ENCODE measurements at places on chromosomes 1 and 21.

GRCh38 chr1:6239213-6239752 lies 3.5 kb upstream of the ICMT start:
- no peak for DNase-seq

- DNase-seq = no peak
Observed at GRCh38 chr1:161068306-161069234, 1.1 kb downstream of the ARHGAP30 start.

DNA sequence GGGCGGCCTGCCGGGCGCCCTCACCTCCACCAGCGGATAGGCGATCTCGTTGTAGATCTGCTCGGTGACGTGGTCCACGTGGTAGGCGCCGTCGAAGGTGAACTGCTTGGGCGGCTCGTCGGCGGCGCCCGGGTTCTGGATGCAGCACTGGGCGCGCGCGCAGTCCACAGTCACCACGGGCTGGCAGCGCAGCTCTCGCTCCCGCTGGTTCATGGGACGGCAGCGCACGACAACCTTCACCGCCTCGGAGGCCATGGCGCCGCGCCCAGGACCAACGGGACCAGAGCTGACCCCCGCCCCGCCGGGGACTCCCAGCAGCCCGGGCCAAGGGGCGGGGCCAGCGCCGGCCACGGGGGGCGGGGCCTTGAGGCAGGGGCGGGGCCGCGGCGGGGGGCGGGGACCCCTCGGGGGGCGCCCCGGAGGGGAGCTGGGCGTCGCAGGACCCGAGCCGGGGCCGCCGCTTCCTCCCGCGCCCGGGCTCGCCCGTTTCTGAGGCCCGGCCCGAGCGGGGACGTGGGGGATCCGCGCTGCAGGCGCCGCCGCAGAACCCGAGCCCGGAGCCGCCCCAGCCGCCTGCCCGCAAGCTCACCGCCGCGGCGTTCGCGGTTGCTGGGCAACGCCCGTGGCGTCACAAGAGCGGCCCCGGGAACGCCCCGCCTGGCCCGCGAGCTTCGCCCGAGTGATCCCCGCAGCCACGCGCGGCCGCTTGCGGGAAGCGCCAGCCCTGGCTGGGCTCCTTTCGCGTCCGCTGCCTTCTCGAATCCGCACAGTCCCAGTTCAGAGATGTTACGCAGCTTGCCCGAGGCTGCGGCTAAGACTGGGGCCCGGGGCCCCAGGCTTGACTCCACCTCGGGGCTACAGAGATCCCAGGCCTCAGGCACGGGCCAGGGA lies at the start of gene KIF17:
Gene KIF17, minus strand, starts transcription at position 556 of the 891 bp plus-strand sequence. Its CDS starts 301 bp downstream, at position 255.
- DNase-seq = peak; percentile 20

GRCh38 chr1:19032701-19033514 lies 76.4 kb upstream of the IFFO2 start:
- no peak for DNase-seq

DNA sequence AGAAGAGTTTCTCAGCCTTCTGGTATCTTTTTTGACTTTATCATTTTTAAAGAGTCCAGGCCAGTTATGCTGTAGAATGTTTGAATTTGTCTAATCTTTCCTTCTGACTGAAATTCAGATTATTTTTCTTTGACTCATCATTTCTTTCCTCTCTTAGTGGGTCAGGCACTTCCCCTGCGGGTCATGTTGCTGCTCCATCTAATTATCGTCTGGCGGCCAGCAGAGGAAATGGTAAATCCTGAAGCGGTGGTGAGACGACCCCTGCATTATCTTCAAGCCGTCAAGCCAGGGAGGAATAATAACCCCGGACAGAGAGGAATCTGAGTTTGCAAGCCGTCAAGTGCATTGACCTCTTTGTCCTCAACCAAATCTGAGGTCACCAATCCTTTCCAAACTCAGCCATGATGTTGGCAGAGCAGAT lies 102.1 kb downstream of the ADSS2 start:
- DNase-seq = no peak

- DNase-seq = no peak
Observed at GRCh38 chr1:85473390-85473789, 8.4 kb upstream of the DDAH1 start.

- no peak for DNase-seq
Observed at GRCh38 chr1:59305188-59305587, 8.3 kb downstream of the FGGY start.

- no peak for DNase-seq
Observed at GRCh38 chr1:9594471-9595155, 5.9 kb downstream of the TMEM201 start.

GRCh38 chr1:169098380-169098779 lies 8.1 kb upstream of the ATP1B1 start:
- no peak for DNase-seq

DNA sequence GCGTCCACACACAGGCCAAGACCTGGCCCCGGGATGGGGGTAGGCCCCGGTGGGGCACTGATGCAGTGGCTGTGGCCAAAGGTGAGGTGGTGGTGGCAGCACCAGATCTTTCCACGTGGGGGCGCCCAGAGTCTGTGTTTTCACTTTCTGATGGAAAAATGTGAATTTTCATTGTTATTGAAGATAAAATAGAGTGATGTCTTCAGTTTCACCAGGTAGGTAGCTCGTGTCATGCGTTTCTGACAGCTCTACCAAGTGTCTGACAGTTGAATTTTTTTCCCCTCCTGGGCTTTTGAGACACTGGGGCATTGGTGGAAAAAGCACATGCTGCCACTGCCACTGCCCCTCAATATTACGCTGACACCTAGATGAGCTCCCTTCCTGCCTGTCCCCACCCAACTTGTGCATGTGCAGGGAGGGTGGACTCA lies 40.0 kb upstream of the MAGOH start:
- DNase-seq = peak; percentile 39

DNA sequence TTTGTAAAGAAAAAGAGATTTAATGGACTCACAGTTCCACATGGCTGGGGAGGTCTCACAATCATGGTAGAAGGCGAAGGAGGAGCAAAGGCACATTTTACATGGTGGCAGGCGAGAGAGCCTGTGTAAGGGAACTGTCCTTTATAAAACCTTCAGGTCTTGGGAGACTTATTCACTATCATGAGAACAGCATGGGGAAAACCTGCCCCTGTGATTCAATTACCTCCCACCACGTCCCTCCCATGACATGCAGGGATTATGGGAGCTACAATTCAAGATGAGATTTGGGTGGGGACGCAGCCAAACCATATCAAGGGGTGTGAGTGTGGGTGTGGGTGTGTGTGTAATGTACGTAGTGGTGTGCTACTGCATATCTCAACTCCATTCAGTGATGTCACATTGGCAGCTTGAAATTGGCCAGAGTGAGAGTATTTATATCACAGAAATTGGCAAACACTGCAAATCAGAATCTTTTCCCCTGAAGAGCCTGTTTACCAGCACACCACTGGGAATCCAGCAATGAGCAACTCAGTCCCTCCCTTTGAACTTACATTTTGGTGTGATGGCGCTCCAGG lies 5.4 kb downstream of the ARHGEF10L start:
- DNase-seq = no peak

- no peak for DNase-seq
Observed at GRCh38 chr1:44484155-44484688, 79.2 kb downstream of the RNF220 start.

DNA sequence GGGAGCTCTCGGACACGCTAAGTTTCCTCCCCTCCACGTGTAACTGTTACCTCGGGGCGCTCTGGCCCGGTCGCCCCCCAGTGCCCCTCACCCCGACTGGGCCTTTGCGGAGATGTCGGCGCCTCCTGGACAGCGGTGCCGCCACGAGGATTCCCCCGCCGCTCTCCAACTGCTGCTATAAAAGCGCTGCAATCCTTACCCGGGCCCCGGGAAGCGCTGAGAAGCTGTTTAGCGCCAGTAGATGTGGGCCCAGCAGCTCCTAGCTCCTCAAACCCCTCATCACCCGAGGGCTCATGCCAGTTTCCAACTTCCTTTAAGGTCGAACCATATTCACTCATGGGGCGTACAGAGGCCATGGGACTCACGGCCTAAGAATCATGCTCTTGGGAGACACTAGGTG lies 361 bp upstream of the LMX1A start:
- no peak for DNase-seq

GRCh38 chr1:68158837-68159236 lies 73.5 kb downstream of the WLS start:
- DNase-seq = no peak

- DNase-seq = no peak
Observed at GRCh38 chr1:102234753-102235359, 238.1 kb upstream of the OLFM3 start.

- DNase-seq = no peak
Observed at GRCh38 chr1:212716161-212716560, 16.5 kb upstream of the BATF3 start.

GRCh38 chr1:9849691-9850441 lies 26.1 kb upstream of the CLSTN1 start:
- DNase-seq = peak; percentile 93

DNA sequence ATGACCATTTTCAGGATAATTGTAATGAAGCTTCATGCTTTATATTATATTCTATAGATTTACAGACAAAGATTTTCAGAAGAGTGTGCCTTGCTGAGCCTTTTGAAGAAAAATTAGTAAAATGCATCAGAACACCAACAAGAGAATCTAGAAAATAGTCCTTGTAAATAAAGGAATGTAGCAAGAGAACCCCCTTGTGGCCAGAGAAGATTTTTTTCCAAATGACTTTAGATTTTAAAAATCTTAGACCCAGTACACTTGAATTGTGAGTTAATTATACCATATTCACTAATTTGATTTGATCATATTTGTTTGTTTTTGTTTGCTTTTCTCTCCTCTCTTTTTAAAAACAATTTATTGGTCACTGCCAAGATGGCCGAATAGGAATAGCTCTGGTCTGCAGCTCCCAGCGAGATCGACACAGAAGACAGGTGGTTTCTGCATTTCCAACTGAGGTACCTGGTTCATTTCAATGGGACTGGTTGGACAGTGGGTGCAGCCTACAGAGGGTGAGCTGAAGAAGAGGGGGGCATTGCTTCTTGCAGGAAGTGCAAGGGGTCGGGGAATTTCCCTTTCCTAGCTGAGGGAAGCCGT lies 12.8 kb upstream of the IFI44L start:
- DNase-seq = no peak

- DNase-seq = no peak
Observed at GRCh38 chr1:33424205-33424604, 6.7 kb downstream of the PHC2 start.

DNA sequence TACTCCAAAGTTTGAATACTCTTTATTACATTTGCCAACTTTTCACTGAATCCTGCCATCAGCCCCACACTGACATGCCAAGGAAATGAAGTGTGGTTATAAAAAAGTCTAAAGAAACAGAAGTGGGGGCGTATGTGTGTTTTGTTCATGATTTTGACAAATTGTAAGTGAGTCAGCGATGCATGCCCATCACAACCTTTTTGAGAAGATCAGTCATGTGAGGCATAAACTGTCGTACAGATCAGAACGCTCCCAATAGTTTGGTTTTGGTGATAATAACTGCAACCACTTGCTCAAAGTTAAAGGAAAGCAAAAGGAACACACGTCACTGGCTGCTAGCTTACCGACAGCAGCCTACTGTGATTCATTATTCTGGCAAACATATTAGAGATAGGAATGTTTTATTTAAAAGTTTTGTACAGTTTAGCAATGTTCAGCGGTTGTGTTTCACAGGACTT lies 95.6 kb downstream of the RGS2 start:
- no peak for DNase-seq

DNA sequence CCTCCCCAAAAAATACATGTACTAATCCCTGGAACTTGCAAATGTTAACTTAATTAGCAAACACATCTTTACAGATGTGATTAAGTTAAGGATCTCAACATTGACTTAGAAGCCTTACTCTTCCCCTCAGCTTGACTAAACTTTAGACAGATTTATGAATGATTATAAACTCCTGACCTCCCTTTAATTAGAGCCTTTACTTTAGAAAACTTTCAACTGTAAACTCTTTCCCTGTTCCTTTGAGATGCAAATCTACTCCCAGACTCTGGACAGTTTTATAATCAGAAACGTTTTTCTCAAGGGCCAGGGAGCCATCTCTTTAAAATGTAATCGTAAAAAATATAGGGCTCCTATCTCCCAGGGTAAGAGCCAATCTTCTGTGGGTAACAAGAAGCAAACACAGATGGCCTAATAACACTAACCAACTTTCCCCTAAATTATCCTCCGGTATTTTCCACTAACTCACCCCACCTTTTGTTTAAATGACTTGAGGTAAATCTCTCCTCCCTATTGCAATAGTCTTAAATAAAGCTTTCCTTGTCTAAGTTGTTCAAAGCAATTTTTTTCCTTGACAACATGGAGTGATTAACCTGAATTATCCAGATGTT lies 284.1 kb downstream of the BRINP3 start:
- no peak for DNase-seq

DNA sequence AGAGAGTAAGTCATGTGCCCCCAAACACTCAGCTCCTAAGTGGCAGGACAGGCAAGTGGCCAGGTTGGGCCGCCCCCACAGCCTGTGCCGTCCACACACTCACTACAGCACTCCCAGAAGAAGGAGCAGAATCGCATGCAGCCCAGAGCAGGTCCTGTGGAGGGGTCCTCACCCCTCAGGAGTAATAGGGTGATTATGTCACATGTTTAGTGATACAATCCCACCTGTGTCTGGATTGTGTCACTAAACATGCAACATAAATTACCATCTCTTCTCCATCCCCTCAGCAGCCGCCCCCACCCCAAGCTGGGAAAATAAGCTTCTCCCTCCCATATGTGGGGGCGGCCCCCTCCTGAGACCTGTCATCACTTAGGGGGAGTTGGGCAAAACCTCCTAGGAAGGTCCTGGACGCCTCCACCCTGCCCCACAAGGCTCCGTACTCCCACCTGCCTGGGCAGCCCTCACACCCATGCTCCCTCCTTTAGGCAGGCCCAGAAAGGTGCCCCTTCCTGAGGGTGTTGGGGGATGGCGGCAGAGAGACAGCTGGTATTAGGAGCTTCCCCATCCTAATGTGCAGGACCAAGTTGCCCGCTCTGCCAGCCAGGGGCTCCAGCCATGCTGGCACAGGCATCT lies 56.9 kb downstream of the STUM start:
- no peak for DNase-seq

- DNase-seq = no peak
Observed at GRCh38 chr1:40553017-40553416, 21.6 kb downstream of the ZNF684 start.

- no peak for DNase-seq
Observed at GRCh38 chr1:159955456-159955855, 1.4 kb upstream of the SLAMF9 start.

DNA sequence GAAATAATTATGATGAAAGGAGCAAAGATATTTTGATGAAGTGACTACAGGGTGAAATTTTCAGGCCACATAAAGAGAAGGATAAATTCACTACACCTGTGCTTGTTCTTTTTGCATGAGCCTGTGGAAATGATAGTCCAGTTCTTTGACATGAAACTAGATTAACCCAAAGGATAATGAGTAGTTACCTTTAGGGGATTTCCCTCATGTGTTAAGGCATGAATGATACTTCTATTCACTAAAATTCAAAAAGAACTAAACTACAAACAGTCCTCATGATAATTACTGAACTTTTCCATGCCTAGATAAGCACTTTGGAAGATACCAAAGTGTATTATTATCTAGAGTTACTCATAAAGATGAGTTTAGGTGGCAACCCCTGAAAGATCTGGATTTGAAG lies 244.3 kb downstream of the PTPRC start:
- DNase-seq = no peak
